ENCODE measurements at places on chromosomes 16 and 17.

DNA sequence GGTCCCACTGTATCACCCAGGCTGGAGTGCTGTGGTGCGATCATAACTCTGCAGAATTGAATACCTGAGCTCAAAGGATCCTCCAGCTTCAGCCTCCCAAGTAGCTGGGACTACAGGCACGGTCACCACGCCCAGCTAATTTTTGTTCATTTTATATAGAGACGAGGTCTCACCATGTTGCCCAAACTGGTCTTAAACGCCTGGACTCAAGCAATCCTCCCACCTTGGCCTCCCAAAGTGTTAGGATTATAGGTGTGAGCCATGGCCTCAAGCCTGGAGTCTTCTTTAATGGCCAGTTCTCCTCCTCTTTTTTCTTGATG, 484 bp downstream of the CD300LB start:
- no peak for DNase-seq

GRCh38 chr17:42275527-42276358, 448 bp downstream of the STAT5B start:
- DNase-seq: no peak

- no peak for DNase-seq
Measured at GRCh38 chr16:1044460-1045309, 27.9 kb upstream of the SSTR5 start.

DNA sequence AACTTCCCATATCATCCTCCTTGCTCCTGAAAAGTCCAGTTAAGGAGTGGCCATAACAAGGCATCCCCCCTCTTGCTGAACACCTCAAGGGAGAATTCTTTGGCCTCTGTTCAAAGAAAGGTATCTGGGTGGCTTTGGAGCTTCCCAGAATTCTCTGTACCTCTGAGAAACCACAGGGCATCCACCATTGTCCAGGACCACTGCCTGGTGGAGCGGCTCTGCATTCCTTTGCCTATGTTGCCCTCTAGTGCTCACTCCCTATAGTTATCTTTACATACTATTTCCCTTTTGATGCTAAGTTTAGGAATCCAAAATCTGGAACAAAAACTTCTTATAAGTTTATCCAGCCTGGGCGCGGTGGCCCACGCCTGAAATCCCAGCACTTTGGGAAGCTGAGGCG, 30.3 kb downstream of the CHD9NB start:
- DNase-seq: peak; percentile 48

DNA sequence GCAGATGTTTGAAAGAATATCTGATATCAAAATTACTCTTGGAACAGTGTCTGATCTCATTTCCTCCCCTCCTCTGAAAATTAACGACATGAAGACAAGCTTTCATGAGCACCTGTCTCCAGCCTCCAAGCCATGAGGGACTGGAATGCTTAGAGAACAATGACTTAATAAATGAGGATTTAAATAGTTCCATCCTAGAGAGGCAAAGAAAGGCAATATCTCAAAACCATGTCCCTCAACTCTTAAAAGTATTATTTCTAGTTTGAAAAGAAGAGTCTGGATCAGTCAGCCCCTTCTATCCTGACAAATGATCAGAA, 137.5 kb downstream of the ANKFN1 start:
- DNase-seq: no peak

- DNase-seq: no peak
Measured at GRCh38 chr17:27582696-27583095, 48.3 kb upstream of the LGALS9 start.
